Hematopoietic multipotent progenitor cell treated with erythropoietin and hydrocortisone succinate and interleukin-3 and kit ligand, for 15 days (in vitro differentiated cells): ENCODE measurements at places on chromosomes 1 and 21.
A peak's percentile ranks its signal among the peaks of the same experiment; 100 is the strongest.

- peak; percentile 63 for DNase-seq
These were observed 25.2 kb upstream of the RCAN1 start for GRCh38 chr21:34639882-34640788.

GRCh38 chr1:79079770-79080169 is 73.2 kb upstream of the ADGRL4 start:
- DNase-seq, result no peak

DNA sequence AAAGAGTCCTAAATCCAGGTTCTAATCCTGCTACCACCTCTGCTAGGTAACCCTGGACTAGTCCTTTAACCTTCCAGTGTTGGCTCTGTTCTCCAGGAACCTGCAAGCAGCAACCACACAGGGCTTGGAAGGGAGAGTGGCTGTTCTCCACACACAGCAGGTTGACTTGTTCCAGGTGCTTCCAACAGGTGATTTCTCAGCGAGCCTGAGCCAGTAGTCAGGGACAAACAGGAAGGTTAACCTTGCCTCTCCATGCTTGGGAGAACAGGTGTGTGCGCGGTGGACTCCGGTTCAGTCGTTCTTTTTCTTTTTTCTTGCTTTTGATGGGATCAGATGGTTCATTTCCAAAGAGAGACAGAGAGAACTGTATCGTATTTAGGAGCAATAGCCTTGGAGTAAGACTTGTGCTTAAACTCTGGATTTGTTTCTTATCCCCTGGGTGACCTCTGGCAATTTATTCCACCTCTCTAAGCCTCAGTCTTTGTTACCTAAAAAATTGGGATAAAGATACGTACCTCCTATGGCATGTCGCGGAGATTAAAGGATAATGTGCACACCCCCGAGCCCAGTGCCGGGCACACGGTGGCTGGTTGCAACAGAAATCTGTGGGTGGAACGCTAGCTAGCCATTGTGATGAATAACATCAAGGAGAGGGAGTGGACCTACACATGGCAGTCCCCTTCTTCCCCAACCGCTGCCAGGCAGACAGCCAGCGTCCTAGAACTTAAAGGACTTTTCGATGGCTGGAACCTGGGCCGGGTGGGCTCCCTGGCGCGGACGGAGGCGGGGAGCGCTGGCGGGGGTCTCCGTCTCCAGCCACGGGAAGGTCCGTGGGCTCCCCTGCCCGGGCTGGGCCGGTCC is 583 bp upstream of the CACHD1 start:
- no peak for DNase-seq

DNA sequence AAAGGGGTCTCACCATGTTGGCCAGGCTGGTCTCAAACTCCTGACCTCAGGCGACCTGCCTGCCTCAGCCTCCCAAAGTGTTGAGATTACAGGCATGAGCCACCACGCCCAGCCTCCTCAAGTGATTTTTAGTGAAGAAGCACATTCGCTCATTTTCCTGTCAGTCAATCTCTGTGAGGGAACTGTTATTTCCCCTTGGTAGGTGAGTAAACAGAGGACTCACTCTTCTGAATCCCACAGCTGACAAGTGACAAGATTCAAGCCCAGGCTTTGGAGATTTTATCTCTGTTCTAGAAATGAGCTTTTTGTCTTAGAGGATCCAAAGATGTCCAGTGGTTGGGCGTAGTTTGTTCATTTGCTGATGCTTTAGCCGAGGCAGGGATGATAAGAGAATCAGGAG is 43.9 kb upstream of the TACSTD2 start:
- DNase-seq, result no peak

DNA sequence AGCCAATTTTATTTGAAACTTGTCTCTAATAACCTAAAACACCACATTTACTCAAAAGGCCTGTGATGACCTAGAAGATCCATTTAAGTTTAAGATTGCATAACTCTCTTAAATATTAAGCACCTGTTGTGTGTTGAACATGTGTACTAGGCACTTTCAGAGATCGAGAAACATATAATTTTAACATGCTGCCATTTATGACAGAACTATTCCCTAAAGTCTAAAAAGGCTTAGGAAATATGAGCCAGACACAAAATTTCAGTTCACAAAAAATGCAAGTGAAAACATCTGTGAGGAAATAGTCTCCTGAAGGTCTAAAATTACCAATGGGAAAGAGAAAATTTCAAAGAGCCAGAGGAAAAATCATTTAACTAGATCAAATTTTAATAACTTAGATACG is 37.7 kb downstream of the CEP170 start:
- DNase-seq, result no peak

GRCh38 chr1:151157067-151157531 is 650 bp downstream of the TNFAIP8L2 start:
- DNase-seq, result no peak

GRCh38 chr1:178679237-178679636 is 45.8 kb upstream of the RALGPS2 start:
- no peak for DNase-seq

GRCh38 chr21:32415451-32416398 is 3.2 kb downstream of the EVA1C start:
- DNase-seq, result no peak

DNA sequence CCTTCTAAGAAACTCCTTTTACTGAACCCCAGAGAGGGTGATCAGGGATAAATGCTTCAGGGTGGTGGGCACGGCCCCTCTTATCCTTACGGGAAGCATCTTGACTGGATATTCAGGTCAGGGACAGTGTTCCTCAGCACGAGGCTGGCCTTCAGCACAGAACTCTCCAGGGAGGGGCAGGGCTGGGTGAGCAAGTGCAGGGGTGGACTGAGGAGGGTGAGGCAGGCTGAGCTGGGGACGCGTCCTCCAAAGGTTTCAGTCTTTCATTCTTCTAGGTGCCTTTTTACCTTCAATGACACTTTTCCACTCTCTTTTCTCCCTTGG is 52.3 kb downstream of the RASSF5 start:
- no peak for DNase-seq
